ENCODE measurements at places on chromosomes 6 and 20.
A peak's percentile ranks its signal among the peaks of the same experiment; 100 is the strongest.

GRCh38 chr20:20440886-20441658 is 73.2 kb downstream of the INSM1 start:
- DNase-seq: no peak

GRCh38 chr20:47124181-47124717 is 229.6 kb downstream of the EYA2 start:
- DNase-seq: no peak

- DNase-seq: no peak
Measured at GRCh38 chr6:124008988-124009765, 205.5 kb downstream of the NKAIN2 start.

- no peak for DNase-seq
Measured at GRCh38 chr6:137896647-137897046, 29.6 kb downstream of the TNFAIP3 start.

- no peak for DNase-seq
Measured at GRCh38 chr6:148249679-148250375, 92.8 kb upstream of the SASH1 start.

DNA sequence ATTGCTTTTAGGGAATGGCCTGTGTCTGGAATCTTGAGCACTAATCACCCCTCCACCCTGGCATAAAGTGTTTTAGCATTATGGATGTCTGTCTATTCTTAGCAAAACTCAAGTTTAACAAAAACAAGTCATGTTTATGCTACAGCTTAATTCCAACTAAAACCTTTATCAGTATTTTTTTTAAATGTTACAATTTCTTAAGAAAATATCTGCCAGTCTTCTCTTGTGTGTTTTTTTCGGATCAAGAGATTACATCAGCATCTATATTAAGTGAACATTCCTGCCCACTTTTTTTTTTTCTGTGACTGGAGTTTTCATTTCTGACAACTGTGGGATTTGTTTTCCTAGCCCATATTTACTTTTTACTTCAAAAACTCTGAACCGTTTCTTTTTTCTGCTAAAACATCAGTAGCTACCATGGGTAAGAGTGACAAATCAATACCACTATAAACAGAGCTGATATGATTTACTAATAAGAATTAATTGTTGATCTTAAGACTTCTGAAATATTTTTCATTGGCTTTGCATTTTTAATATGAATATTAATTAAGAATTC is 94.3 kb downstream of the EDN1 start:
- no peak for DNase-seq

GRCh38 chr6:32109114-32109764 is at the start of gene TNXB:
TNXB (minus strand) TSS chr6:32109338; CDS start chr6:32098198, 11,140 bp downstream.
- DNase-seq: no peak

DNA sequence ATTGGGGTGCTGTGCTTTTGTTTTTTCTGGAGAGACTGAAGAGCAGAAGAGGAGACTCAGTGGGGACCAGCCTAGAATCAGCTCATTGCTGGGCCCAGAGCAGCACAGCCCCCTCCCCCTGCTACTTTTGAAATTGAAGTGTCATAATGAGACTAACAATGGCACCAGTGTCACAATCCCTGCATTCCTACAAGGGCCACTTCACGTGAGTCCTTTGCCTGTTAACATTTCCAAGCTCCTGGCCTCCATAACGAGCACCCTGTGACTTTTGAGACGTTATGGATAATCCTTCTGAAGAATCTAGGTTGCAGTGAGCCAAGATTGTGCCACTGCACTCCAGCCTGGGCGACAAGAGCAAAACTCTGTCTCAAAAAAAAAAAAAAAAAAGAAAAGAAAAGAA is 41.7 kb downstream of the CNBD2 start:
- DNase-seq: no peak

DNA sequence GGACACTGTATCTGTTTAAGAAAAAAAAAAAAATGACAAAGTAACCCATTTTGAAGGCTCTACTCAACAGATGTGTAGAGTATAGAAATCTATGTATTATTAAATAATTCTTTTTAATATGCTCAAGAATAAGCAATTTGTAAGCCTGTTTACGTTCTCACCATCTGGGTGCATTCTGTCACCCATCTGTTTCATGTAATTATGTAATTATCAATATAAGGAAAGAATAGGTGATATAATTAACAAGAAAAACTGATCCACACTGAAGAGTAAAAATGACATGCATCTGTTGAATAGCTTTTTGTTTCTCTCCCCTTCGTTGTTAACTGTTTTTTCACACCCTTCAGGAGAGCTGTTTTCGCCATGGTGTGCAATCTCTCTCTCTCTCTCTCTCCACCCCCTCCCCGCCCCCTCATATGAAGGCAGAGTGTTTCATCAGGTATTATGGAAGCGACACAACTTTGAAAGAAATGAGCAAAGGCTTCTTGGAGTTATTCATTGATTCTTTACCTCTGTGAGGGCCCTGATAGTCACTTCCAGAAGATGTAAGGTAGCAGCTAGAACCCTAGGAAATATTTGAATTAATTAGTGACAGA is 154.3 kb upstream of the INSM1 start:
- DNase-seq: no peak

DNA sequence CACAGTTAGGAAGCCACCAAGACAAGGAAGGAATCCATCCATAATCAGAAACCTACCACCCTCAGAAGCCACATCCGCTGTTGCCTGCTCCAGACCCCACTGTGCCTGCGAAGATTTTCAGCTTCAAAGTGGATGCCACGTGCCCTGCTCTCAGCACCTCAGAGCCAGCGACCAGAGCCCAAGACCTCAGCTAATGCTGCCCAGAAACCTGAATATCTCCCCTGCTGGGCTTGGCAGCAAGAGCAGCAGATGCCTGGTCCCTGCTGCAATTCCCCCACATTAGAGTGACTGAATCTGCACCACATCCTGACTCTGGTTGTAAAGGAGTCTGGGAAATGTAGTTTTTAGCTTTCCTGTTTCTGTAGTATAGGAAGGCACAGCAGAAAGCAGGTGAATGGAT is 10.7 kb upstream of the ULBP3 start:
- DNase-seq: no peak

DNA sequence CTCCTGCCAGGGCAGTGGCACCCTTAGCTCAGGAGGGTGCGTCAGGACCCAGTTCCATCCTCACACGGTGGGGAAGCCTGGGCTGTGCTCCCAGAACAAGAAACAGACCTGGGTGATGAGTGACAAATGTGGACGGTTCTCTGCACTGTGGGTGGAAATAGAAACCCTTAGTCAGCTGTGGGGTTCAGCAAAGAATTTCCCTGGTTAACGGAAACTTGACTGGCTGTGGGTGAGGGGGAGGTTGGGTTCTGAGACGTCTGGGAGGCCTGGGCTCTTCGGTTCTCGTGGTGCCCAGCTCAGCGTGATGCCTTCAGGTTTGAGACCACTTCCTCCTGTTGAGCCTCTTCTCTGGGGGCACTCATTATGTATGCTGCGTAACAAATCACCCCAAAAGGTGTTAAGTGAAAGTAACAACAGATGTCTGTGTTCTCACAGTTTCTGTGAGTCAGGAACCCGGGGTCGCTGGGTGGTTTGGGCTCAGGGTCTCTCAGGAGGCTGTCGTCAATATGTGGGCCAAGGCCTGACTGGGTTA is 53.1 kb upstream of the FAM83D start:
- DNase-seq: peak; percentile 75

GRCh38 chr6:127352524-127352923 is 9.1 kb upstream of the ECHDC1 start:
- no peak for DNase-seq

DNA sequence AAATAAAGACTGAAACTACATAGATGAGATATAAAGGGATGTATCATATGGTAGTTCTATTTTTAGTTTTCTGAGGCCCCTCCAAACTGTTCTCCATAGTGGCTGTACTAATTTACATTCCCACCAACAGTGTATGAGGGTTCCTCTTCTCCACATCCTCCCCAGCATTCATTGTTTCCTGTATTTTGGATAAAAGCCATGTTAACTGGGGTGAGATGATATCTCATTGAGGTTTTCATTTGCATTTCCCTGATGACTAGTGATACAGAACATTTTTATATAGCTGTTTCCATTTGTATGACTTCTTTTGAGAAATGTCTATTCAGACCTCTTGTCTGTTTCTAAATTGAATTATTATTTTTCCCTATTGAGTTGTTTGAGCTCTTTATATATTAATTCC is 229.3 kb downstream of the RFPL4B start:
- DNase-seq: no peak

DNA sequence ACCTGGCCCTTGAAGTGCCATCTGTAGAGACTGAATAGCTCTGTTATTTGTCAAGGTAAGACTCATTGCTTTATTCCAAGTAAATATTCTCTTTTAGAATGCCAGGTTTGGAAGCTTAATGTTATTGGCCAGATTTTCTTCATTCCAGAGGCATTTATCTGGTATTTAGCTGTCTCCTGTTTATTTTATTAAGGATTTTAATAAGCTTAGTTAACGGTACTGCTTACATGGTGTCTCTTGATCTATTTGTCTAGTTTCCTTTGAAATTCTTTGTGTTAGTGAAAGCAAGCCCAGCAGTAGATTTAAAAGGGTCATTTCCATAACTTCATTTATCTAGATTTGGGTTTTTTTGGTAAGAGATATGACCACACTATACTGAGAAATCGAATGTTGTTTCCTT is 7.7 kb downstream of the RALY start:
- no peak for DNase-seq

DNA sequence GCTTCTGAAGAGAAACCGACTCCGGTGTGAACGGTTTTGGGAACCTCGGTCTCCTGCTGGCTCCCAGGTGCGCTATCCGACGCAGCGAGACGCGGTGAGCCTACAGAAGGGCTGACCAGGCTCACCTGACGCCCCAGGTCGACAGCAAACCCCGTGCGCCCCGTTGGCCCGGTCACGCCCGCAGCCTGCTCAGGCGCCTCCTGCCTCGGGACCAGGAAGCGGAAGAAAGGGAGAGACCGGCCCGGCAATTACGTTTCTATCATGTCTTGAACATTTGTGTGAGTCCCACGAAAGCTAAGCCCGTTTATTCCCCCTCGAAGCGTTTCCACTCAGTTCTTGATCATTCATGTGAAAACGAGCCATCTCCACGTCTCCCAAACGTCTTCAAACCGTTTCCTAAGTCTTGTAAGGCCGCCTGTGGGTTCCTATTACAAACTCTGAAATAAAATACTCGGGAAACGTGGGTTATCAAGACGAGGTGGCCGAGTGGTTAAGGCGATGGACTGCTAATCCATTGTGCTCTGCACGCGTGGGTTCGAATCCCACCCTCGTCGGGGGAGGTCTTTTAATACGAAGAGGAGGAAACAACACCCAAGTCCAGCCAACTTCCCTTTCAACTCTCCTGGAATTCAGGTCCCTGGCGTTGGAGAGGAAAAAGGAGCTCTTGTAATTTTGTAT is 150.5 kb upstream of the PRSS16 start:
- DNase-seq: peak; percentile 9

GRCh38 chr6:99458319-99458718 is 33.2 kb upstream of the PNISR start:
- DNase-seq: no peak

GRCh38 chr6:34671801-34672656 is 24.5 kb downstream of the ILRUN start:
- peak; percentile 72 for DNase-seq

DNA sequence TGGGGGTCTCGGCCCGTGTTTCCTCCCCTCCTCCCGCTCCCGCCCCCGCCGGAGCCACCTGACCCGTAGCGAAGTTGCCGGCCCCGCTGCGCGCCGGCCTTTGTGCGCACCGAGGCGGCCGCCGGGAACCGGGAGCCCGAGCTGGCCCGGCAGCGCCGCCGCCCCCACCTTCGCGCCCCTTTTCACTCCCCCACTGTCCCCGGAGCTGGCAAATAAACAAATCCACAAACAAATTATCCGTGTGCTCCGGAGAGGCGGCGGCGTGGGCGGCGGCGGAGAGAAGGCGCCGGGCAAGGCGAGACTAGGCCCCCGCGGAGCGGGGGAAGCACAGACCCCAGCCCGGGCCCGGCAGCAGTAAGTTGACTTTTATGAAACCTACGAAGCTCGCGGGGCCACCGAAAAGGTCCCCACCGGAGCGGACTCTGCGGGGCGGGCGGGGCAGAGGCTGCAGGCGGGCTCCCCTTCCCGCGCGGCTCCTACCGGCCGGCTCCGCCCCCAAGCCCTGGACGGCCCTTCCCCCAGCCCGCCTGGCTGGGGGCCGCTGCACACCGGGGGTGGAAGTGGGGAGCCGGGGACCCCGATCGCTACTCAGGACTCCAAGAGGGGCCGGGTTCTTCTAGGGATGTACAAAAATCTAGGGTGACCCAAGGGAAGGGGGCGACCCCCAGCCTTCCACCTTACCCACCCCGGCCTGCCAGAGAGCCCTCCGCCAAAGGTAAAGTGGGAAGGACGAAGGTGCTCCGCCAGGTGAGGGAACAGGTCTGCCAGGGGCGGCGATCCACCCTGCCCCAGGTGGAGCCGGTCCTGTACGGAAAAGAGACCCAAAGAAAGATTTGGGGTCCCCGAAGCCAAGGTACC is 40.7 kb downstream of the YTHDF1 start:
- DNase-seq: no peak

DNA sequence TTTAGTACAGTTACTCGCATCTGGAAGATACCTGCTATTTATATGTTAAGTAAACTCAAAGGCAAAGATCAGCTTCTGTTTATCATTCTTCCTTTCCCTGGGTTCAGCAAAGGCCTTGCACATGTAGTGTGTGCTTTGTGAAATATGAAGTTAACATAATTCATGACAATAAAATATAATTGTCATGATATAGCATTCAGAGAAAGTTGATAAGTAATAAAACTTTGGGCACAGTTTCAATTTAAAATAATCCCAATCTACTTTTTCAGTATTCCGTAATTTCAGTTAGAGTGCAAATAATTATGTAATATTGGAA is 51.9 kb upstream of the ZNF217 start:
- no peak for DNase-seq

GRCh38 chr20:34368547-34368946 is 5.5 kb downstream of the ITCH start:
- no peak for DNase-seq

DNA sequence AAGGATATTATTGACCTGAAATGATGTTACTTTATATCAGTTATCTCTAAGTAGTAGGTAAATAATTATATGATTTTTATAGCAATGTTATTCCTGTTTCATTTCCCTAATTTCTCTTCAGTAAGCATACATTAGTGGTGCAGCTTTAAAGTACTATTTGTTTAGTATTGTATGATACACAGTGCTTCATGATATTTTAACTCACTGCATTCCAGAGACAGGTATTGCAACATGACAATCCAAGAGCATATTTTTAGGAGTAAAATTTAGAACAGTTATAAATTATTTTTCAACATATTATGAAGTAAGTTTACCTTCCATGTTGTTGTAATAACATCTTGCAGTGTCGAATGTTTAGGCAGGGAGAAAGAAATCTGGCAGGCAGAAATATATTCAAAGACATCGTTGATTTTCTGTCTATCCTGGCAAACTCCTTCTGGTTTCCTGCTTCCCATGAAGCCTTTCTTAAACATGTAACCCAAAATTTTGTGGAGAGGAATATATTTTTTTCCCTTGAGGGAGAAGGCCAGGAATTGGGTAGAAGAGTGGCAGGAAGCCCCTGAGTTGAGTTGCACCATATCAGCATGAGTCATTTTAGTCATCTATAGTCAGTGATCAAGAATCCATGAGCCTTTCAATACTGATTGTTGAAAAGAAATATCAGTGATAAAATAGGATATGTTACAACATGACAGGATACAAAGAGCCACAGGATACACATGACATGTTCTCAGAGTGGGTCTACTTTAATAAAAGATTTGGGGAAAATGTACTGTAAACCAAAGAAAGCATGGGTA is 29.0 kb upstream of the PTCHD4 start:
- DNase-seq: no peak

All from activated gamma-delta T cell treated with Interleukin-2 at 50 U/mL for 16 hours (primary cell).